ENCODE measurements at places on chromosomes 13 and 19.
A peak's percentile ranks its signal among the peaks of the same experiment; 100 is the strongest.

DNA sequence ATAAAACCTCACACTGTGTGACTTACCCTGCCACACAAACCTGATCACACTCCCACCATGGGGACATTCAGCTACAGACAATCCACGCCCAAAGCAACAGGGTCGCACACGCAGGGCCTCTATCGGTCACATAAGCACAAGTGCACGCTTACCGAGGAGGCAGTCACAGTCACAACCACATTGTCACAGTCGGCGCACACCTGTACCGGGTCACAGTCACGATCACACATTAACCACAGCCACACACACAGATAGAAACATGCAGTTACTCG lies 579 bp downstream of the ZNF566 start:
- ATAC-seq, result peak; percentile 54

GRCh38 chr13:84645196-84646012 lies 763.1 kb upstream of the SLITRK1 start:
- ATAC-seq, result no peak

DNA sequence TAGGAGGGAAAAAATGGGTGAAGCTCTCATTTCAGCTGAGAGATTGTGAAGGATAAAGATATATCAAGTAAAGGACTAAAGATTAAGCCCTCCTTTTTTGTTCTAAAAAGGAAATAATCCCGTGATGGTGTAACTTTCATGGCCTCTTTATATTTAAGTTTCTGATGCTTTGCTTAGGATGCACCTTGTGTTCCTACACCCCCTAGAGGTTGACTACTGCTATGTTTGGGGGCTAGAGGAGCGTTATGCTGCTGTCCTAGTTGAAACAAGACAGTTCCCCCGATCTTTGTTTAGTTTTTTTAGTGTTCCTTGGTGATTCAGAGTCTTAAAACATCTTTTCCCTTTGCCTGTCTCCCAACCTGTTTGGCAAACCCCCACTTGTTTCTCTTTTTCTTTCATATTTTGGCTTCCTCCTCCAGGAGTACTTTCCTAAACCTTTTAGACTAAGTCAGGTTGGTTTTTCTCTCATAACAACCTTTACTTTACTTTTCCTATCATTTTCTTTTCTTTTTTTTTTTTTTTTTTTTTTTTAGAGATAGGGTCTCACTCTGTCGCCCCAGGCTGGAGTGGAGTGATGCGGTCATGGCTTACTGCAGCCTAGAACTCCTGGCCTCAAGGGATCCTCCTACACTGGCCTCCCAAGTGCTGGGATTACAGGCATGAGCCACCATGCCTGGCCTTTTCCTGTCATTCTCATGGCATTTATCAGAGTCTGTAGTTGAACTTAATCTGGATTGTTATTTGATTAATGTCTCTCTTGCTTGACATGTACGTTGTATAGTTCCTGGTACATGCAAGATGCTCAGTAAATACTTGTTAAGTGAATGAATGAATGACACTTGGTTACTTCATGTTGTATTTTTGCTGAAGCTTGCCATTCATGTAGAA lies 2.8 kb downstream of the UBA2 start:
- ATAC-seq, result peak; percentile 51

- peak; percentile 97 for ATAC-seq
Observed at GRCh38 chr19:30029721-30030510, 87.9 kb downstream of the URI1 start.

DNA sequence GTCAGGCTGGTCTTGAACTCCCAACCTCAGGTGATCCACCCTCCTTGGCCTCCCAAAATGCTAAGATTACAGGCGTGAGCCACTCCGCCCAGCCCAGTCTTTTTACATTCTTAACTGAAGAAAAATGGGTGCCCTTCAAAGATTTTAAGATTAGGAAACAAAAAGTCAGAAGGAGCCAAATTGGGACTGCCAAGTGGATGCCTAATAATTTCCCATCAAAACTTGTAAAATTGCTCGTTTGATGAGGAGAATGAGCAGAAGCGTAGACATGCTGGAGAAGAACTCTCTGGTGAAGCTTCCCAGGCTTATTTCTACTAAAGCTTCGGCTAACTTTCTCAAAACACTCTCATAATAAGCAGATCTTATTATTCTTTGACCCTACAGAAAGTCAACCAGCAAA lies 31.3 kb downstream of the NUMBL start:
- no peak for ATAC-seq

GRCh38 chr13:97440598-97441170 lies 6.7 kb downstream of the RAP2A start:
- no peak for ATAC-seq

DNA sequence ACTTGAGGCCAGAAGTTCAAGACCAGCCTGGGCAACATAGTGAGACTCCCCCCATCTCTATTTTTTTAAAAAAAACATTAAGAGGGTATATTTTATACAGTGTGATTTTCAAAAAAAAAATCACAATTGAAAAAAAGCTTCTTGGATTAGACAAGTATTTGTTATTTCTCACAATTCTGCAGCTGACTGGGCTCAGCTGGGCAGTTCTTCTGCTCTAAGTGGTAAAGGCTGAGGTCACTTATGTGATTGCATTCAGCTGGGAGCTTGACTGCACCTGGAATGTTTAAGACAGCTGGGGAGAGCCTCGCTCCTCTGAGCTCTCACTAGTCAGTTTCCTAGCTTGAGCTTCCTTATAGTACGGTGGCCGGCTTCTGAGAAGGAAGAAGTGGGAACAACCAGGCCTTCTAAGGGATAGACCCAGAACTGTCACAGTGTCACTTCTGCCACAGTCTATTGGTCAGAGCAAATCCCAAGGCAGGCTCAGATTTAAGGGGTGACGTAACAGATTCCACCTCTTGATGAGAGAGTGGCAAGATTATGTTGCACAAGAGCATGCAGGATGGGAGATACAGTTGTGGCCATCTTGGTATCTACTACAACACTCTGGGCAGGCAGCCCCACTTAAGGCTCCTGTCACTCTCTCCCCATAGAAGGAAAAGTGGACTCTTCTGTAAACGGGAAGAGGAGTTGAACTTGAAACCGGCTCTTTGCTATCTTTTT lies 19.7 kb upstream of the IRGC start:
- no peak for ATAC-seq

GRCh38 chr19:30133803-30134202 lies 191.8 kb downstream of the URI1 start:
- no peak for ATAC-seq

DNA sequence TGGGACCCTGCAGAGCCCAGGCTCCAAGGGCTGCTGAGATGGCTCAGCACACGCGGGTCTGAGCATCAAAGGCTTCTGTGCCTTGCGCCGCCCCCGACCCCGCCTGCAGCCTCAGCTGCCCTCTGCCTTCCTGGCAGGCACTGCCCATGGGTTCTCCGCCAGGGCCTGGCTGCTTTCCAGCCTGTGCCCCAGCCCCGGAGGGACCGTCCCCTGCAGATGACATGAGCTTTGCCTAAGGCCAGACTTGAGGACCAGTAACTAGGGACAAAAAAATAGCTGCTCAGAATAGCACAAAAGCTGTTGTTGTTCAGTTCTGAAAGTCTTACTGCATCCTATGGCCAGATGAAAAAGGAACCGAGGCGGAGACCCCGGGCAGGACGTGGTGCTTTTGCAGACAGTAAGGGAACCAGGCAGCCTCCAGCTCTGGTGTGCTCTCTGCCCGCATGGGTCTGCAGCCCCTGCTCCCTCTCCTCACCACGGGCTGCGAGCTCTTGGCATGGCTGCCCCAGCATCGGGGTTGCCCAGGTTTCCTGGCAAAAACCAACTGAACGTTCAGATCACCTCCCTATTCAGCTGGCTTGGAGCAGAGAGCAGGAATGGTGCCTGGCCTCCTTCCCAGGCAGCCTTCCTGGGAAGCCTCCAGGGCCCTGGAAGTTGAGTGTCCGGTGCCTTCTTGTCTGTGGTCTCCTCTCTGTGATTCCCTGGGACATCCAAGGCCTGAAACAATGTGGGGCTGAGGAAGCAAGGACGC lies 12.5 kb upstream of the CFAP97D2 start:
- ATAC-seq, result peak; percentile 39

DNA sequence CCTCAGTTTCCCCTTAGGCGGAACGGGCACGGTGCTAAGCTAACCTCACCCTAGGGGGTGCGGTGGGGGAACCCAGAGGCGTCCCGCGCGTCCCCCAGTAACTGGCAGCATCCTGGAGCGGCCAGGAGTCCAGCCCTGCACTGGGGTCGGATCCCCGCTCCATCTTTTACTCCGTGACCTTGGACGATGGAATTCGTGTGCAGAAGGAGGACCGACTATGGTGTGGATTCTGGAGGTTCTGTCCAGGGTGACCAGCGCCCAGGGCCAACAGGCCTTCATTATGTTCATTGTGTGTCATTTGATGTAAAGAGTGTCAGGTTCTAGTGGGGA lies 630 bp downstream of the SPPL2B start:
- ATAC-seq, result no peak

DNA sequence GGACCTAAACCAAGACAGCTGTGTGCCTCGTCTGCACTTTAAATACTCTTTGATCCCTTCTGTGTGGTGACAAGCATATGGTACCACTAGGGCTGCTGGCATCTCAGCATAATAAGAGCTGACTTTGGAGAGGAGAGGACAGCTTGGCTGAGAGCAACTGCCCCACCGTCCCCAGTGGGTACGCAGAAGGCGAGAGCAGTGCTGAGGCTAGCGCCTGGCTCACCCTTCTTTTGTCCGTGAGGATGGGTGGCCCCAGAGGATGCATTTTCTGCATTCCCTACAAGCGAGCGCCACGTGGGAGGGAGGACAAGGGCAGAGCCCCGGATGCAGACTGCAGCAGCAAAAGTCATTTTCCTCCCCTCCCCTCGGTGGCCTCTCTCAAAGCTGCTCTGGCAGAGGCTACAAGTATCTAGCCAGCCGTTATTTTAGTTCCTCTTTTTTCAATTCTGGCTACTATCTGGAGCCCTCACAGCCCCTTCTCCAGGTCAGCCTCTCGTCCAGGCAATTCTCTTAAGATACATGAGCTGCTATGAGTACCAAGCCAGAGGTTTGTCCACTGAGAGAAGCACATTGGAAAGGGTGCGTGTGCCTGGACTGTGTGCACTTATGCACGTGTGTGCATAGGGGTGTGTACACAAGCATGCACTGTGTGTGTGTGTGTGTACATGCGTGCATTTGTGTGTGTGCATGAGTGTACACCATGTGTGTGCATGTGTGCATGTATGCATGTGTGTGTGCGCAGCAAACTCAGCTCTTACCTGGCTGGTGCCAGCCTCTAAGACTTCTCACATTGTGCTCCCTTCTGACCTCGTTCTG lies 51.3 kb downstream of the RAB20 start:
- peak; percentile 71 for ATAC-seq

DNA sequence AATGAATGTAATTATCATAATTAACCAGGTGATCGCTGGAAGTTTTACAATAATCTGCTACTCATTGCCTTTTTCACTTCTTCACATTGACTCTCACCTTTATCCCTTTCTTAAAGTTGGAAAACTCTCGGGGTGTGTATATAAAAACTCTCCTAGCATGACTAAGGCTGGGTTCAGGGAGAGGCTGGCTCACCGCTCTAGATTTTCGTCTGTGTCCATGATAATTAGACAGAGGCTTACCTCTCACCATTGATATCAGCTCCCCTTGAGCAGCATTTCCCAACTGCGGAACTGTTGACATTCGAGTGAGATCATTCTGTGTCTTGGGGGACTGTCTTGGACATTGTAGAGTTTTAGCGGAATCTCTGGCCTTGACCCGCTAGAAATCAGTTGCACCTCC lies 39.4 kb downstream of the NFIX start:
- no peak for ATAC-seq

GRCh38 chr19:371501-372168 lies 27.0 kb upstream of the MIER2 start:
- ATAC-seq, result no peak

GRCh38 chr19:30648866-30649862 lies 277.0 kb downstream of the ZNF536 start:
- ATAC-seq, result no peak

- no peak for ATAC-seq
Observed at GRCh38 chr19:46660551-46661019, 397 bp downstream of the DACT3 start.

DNA sequence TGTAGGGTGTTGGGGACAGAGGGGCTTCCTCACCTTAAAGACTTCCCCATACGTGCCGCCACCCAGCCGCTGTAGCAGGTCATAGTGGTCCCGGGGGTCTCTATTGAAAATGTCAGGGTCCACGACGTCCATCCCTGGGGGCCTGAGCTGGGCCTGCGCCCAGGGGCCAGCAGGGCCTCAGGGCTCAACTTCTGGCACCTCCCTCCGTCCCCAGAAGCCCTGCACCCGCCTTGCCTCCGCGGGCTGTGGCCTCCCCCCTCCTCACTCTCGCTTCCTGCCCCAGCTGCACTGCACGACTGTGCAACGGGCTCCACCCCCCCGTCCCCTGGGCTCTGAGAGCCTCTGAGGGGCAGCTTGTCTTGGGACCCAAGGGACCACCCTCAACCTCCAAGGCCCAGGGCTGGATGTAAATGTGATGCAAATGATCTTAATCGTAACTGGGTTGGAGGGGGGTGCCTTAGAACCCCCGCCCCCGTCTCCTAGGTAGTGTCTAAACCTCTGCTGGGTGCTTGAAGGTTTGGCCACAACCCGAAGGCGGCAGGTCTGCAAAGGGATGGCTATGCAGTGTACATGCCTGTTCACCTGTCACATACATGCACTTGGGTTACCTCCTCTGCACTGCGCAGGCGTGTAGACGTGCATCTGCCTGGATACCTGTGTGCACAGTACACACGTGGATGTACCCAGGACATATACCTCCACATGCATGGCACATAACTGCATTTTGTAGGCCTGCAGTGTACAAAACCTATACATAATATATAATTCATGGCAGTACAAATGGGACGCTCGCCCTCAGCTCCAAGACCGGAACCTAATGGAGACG lies at the start of gene MAP4K1:
Gene MAP4K1, minus strand, starts transcription at position 190 of the 826 bp plus-strand sequence. Its CDS starts 58 bp downstream, at position 132.
- ATAC-seq, result peak; percentile 95

DNA sequence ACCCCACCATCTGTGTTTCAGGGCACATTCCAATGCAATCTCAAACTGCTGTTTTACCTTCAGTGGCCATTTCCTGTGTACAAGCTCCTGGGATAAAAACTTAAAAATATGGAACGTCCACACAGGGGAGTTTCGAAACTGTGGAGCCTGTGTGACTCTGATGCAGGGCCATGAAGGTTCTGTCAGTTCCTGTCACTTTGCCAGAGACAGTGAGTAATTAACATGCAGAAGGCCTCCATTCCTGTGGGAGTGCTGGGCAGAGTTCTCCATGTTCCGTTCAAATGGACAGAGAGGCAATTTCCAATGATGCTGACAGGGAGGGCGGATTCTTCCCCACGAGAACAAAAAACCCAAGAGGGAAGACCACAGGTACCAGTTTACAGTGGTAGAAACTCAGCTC lies 24.4 kb downstream of the WDR88 start:
- no peak for ATAC-seq

DNA sequence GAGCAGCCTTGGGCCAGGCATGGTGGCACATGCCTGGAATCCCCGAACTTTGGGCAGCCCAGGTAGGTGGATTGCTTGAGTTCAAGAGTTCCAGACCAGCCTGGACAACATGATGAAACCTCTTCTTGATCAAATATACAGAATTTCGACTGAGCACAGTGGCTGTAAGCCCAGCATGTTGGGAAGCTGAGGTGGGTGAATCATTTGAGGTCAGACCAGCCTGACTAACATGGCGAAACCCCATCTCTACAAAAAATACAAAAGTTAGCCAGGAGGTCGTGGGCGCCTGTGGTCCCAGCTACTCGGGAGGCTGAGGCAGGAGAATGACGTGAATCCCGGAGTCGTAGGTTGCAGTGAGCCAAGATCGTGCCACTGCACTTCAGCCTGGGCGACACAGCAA lies 8.0 kb upstream of the NLRP7 start:
- ATAC-seq, result no peak

Measured in stimulated activated memory B cell treated with anti-CD40 and anti-IgM and Interleukin-4, amounts not matched to agents 10 μg/mL and 1 μg/mL and 100 μg/mL, for 72 hours (primary cell).